ENCODE measurements at places on chromosomes 16 and 17. TPM values are rescaled to one million over a fixed set of nuclear protein-coding genes. Genes with fewer than 3 reads are reported as not detected.
A peak's percentile ranks its signal among the peaks of the same experiment; 100 is the strongest.

- no peak overlapping the region for H3K27ac ChIP-seq
- no peak for DNase-seq
- no peaks in the 10 kb centered on the region for H3K27me3 ChIP-seq
- no peaks in the 10 kb centered on the region for H3K4me1 ChIP-seq
Observed at GRCh38 chr16:58843675-58844074, 109.6 kb upstream of the GOT2 start.

GRCh38 chr17:64632606-64633005 lies 29.5 kb downstream of the SMURF2 start:
- peaks cover 45% of the 10 kb centered on the region for H3K4me1 ChIP-seq
- no peak for DNase-seq
- H3K36me3 ChIP-seq = no peaks in the 10 kb centered on the region
- H3K4me3 ChIP-seq = no peak overlapping the region

Gene MT1M
- not detected for total RNA-seq

- no peak overlapping the region for H3K4me3 ChIP-seq
- H3K36me3 ChIP-seq = peaks cover 3% of the 10 kb centered on the region
- H3K27ac ChIP-seq = peak overlapping the region; percentile 3
- DNase-seq = no peak
Observed at GRCh38 chr17:45320931-45321461, 4.2 kb upstream of the MAP3K14 start.

- H3K4me3 ChIP-seq = no peak overlapping the region
- peaks cover 4% of the 10 kb centered on the region for H3K4me1 ChIP-seq
- no peak overlapping the region for H3K27ac ChIP-seq
- H3K36me3 ChIP-seq = peaks cover 5% of the 10 kb centered on the region
Observed at GRCh38 chr16:69013991-69014390, 91.5 kb upstream of the HAS3 start.

Gene ADAD2
- not detected for total RNA-seq

- no peak overlapping the region for H3K4me3 ChIP-seq
- no peaks in the 10 kb centered on the region for H3K27me3 ChIP-seq
- H3K36me3 ChIP-seq = peaks cover 63% of the 10 kb centered on the region
- no peak overlapping the region for H3K27ac ChIP-seq
- DNase-seq = no peak
Observed at GRCh38 chr17:624341-624860, 90.2 kb downstream of the VPS53 start.

GRCh38 chr17:69486779-69487637 lies 72.5 kb downstream of the MAP2K6 start:
- no peak overlapping the region for H3K4me3 ChIP-seq
- DNase-seq = no peak
- no peaks in the 10 kb centered on the region for H3K27me3 ChIP-seq
- no peak overlapping the region for H3K27ac ChIP-seq
- H3K4me1 ChIP-seq = no peaks in the 10 kb centered on the region

Measured in activated CD4-positive, alpha-beta memory T cell treated with anti-CD3 and anti-CD28 coated beads, Interleukin-2, amount 10 ng/mL, durations not matched to agents 7 days and 5 days (primary cell).